ENCODE measurements at places on chromosomes 16 and 17.
A peak's percentile ranks its signal among the peaks of the same experiment; 100 is the strongest.

DNA sequence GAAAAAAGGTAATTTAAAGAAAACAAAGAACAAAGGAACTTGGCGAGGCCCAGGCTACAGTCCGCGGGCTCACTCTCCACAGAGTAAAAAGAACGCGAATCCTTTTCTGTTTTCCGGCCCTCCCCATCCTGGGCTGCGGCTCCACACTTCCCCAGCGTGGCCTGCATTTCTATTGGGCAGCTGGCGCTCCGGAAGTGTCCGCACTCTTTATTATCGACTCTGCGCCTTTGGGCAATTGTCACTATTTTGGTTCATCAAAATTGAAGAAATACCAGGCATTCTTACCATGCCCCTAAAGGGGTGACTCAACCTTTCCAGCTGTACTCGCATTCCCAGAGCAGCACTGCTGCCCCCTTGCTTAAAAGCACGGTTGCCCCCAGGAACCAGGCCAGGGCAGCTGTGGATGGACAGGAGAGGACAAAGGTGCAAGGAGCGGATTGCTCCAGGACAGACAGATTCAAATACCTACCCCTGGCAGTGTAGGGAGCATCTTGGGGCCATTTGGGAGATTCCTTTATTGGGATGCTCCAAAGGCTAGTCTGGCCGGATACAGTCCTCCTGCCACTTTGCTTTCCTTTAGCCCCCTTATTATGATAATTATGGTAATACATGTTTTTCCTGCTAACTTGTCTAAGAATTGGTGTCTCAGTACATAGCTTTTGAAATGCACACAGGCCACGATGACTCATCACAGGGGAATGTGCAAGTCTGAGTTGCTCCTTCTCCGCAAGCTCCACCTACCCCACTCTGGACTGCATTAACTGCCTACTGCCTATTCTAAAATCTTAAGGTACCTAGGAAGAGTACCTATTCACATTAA, 985 bp upstream of the SLFN12 start:
- DNase-seq, result peak; percentile 98

GRCh38 chr16:11135464-11135973, 120.5 kb downstream of the SOCS1 start:
- DNase-seq, result no peak

DNA sequence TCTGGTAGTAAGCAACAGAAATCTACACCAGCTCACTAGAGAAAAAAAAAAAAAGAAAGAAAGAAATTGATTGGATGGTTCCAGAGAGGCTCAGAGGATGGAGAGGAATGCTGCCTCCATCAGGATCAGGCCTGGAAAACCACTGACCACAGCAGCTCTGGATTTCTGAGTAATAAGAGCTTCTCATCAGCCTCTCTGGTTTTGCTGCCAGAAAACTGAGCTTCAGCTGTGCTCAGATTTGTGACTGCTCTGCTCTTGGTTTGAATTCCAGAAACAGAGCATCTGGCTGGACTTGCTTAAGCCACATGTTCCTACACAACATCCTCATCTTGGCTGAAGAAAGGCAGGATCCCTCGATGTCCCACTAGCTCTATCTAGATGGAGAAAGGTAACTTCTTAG, 25.9 kb downstream of the IRX6 start:
- no peak for DNase-seq

GRCh38 chr16:47907109-47907508, 248.7 kb downstream of the ABCC12 start:
- DNase-seq, result no peak

GRCh38 chr16:1089822-1090619, 6.0 kb downstream of the C1QTNF8 start:
- no peak for DNase-seq

- DNase-seq, result no peak
These were observed 169.8 kb downstream of the LAT start for GRCh38 chr16:29154676-29155121.

DNA sequence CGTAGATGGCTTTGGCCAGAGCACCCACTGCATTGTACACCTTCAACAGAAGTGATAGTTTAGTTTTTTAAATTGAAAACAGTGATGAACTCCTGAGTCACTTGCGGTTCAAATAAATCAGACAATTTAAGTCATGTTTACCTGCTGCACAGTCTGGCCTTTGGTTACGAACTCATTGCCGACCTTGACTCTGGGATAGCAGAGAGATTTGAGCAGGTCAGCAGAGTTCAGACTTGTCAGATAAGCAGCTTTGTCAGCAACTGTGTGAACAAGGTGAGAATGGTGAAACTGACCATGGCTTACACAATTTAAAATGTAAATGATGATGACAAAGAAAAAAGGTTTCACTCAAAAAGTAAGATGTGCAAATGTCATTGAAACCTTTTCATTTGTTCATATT, 9.3 kb downstream of the MYH4 start:
- no peak for DNase-seq

GRCh38 chr17:56392321-56392720, 201.2 kb upstream of the NOG start:
- peak; percentile 1 for DNase-seq

DNA sequence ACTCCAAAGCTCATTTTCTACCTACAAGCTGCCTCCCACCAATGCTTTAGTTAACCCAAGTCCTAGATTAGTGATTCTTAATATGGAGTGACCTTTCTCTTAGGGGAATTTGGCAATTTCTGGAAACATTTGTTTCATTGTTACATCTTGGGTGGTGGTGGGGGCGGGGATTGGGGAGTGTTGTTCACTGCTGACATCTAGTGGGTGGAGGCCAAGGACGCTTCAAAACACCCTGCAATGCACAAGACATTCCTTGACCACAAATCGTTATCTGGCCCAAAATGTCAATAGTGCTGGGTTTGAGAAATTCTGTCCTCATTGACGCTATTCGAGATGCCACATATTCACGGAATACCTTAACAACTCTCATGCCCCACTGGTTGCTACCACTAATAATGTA, 282.9 kb downstream of the RBFOX1 start:
- DNase-seq, result no peak

DNA sequence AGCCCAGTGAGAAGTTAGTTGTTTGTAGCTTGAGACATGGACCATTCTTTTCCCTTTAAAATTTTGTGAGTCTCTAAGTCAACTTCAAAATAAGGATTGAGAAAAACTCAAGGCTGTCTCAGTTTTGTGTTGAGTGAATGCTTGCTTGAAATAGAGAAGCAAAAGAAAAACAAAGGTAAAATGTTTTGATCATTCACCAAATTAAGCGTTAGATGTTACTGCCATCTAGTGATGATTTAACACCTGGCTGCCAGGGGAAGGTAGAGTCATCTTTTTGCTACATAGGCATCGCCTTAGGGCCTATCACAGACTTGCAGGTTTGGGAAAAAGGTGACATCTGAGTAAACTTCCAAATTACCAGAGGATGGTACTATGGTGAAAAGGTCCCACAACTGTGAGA, 74.4 kb downstream of the PCTP start:
- no peak for DNase-seq

- DNase-seq, result no peak
These were observed 20.7 kb downstream of the CPNE2 start for GRCh38 chr16:57113042-57113453.

- no peak for DNase-seq
These were observed 27.4 kb upstream of the ZNF423 start for GRCh38 chr16:49883076-49884014.

DNA sequence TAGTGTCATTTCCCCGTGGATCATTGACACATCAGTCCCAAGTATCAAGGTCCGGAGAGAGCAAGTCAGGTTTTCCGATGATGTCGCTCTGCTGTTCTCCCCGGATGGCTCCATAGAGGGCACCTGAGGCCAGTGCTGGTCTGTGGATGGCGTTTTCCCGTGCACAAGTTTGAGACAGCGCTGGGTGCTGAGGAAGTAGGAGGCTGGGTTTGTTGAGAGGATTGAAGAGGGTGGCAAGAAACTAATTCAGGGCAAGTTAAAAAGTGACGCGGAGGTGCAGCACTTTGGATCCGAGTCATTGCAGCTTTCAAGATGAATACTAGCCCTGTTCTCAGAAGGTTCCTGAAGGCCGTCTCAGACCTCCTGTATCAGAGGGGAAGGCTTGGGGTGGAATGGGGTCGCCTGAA, 7.7 kb downstream of the NUBP1 start:
- DNase-seq, result no peak

GRCh38 chr17:29557085-29557738, 9.6 kb downstream of the ABHD15 start:
- no peak for DNase-seq

DNA sequence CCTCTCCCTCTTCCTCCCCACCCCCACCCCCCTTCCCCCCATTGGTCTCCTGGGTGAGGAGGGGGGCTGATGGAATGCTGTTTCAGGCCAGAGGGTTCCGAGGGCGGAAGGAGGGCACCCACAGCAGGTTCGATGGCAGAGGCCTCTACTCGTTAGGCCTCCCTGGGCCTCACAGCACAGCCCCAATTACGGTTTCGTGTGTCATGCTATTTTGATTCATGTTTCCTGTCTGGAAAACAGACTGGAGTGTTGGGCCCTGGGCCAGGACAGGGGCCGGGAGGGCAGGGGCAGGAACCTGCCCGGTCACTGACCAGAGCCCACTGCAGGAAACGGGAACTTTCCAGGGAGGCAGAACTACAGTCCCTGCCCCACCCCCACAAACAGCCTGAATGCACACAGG, 138.2 kb downstream of the C16orf95 start:
- no peak for DNase-seq

GRCh38 chr16:80167657-80168390, 373.0 kb upstream of the DYNLRB2 start:
- no peak for DNase-seq

- DNase-seq, result no peak
These were observed 85.5 kb downstream of the GSG1L start for GRCh38 chr16:27977966-27978365.

GRCh38 chr17:31114956-31115555, 20.3 kb downstream of the NF1 start:
- no peak for DNase-seq

DNA sequence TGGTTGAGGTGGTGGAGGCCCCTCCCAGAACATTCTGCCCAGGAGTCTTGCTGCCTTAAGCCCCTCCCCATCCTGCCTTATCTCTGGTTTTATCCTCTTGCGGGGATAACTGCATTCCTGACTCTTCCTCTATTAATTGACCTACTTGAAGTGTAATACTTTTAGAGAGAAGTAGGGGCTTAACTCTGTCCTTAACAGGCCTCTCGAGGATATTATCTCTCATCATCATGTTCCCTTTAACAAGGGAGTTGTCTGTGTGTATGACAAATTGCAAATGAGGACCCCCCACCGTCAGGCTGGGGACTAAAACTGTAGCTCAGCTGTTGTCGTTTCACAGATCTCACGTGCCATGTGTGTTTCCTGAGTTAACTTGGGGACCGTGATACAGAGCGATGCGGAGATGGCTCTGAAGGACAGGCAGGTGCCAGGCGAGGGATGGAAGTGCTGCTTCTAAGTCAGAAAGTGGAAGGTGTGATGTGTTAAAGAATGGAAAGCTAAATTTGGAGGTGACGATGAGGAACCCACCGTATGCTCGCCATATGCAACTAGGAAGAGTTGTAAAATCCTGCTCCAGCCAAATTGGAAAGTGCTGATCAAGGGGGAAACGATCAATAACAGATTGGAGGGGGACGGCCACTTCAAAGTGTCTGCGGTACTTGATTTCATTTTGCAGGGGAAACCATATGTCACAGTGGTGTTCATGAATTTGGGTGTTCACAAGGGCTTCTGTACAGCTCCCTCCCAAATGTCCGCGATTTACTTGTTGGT, 106.3 kb downstream of the RPTOR start:
- DNase-seq, result no peak

- DNase-seq, result no peak
These were observed 130.6 kb downstream of the MGAT5B start for GRCh38 chr17:76998839-76999238.

- DNase-seq, result no peak
These were observed 8.0 kb downstream of the TLCD3A start for GRCh38 chr17:740240-741017.

DNA sequence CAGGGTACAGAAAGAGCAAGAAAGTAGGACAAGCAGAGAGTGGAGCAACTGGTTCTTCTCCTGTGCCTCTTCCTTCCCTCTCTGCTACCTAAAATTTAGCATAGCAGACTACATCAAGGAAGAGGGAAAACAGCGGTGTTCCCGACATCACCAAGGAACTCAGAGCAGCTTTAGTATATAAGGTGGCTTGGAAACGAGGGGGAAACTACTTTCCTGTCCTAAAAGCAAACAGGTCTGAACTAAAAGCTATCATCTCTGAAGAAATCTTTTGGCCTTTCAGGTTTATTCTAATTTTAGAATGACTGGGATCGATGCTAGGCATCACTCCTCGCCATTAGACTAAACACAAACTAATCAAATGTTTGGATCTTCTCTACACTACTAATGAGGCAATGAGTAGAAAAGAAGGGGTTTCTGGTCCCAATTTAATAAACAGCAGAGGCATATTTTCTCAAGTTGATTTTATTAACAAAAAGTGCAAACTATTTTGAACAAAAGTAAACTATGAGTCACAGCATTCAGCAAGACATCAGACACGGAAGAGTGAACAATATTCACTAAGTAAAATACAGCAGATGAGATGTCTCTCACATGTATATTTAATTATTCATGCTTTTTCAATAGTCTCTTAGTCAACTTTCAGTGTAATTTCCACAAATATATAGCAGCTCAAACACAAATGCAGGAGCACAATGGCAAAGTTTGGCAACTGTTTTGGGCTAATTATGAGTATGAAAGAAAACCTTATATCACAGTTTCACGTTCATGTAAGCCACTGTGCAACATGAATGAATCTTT, 108.7 kb downstream of the TRIM37 start:
- no peak for DNase-seq

- no peak for DNase-seq
These were observed 428.2 kb upstream of the MAF start for GRCh38 chr16:80028581-80029380.

GRCh38 chr16:29687755-29688154, 8.8 kb downstream of the QPRT start:
- DNase-seq, result no peak

GRCh38 chr17:49545007-49545660, 30.5 kb upstream of the NXPH3 start:
- DNase-seq, result no peak

DNA sequence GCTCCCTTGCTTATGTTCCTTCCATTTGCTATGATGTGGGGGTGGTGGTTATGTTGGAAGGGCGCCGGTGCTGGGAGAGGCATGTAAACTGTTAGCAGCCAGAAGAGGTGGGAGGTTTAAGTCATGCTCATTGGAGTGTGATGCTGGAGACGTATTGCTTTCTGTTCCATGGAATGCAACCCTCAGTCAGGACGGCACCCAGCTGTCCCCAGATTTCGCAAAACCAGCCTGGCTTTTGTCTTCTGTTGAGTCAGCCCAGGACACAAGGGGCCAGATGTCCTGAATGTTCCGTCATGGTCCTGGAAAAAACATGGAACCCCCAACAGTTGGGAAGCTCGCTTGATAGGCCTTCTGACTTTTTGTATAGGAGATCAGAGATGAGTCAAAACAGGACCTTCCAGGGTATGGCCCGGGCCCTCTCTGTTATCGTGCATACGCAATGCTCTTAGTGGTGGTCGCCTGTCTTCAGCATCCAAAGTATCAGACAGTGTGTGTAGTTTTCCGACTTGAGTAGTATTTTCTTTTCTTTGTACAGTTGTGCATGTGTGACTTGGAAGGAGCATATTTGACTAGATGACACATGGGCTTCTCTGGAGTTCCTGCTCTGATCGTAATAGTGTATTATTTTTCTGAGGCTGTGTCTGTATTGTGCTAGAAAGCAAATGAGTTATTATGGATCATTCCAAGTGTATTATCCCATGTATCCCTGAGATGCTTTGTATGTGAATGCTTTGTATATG, 201.9 kb downstream of the SNX29 start:
- DNase-seq, result peak; percentile 43

- peak; percentile 83 for DNase-seq
These were observed 30.6 kb downstream of the METRNL start for GRCh38 chr17:83109793-83110645.

All from skeletal muscle cell (primary cell).